ENCODE measurements at places on chromosomes 5 and 9.

DNA sequence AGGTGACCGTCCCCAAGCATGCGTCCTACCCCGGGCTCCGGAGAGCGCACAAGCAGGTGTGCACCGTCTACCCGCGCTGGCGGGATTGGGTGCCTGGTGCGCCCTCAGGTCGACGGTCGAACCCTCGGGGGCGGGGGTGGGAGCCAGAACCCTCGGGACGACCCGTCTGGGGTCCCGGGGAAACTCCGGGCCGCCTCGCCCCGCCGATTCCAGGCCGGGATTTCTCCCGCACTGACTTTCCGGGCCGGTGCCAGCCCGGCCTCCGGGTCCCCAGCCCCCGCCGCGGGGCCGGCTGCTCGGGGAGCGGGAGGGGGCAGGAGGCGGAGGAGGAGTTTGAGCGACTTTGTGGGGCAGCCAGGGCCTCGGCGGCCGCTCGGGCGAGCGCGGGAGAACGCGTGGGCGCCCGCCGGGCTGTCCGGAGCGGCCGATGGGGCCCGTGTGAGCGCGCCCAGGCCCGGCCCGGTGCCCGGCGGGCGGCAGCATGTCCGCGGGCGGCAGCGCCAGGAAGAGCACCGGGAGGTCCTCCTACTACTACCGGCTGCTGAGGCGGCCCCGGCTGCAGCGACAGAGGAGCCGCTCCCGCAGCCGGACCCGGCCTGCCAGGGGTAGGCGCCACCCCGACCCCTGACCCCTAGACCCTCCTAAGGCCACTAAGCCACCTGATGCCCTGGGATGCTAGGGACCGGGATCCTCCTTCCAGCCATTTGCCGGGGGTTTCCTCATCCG is at the start of gene DAB2IP:
Gene DAB2IP (plus strand): TSS at position 340 of the 726 bp plus-strand sequence. CDS start 142 bp downstream, at position 482.
- peak; percentile 31 for DNase-seq

DNA sequence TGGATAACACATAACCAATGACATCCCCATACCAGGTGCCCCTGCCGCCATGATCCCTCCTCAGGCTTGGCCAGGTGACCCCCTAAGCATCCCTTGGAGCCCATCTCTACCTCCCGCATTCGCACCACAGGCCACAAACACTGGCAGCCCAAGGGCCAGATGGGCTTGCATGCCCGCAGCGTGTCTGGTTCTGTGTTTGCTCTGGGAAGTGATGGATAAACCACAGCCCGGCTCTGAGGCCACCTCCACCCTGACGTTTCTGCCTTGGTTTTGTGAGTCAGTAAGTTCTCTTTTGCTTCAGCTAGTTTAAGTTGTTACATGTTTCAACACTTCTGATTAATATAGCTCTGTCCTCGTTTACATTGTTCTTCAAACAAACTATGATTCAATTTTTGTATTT is 172.4 kb upstream of the PHYKPL start:
- no peak for DNase-seq

- no peak for DNase-seq
Measured at GRCh38 chr9:108885643-108886348, 23.7 kb downstream of the ACTL7A start.

DNA sequence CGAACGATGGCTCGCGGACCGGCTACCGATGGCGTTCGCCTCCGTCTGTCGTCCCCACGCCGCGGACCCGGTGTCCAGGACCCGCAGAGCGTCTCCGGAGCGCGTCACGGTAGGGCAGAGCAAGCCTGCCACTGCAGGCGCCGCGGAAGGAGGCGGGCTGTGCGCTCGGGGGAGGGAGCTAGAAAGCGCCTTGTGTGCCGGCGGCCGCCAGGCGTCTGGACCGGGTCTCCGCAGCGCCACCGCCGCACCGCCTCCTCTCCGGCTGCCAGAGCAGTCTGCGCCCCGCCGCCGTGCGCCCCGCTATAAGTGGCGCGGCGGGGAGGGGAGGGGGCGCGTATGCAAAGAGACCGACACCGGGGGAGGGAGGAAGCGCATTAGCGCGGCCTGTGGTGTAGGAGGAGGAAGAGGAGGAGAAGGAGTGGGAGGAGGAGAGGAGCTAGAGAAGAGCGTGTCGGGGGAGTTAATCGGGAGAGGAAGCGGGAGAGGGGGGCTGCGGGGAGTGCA is at the start of gene ENC1:
Gene ENC1 (minus strand): TSS at position 279 of the 504 bp plus-strand sequence. CDS start 4,243 bp downstream, outside the sequence.
- DNase-seq: peak; percentile 79

- DNase-seq: peak; percentile 29
Measured at GRCh38 chr5:180093651-180094382, 22.3 kb upstream of the RNF130 start.

Measured in C1 segment of cervical spinal cord (tissue), 14 donors.